Hematopoietic multipotent progenitor cell treated with erythropoietin and hydrocortisone succinate and interleukin-3 and kit ligand, for 17 days (in vitro differentiated cells): ENCODE measurements at places on chromosomes 7 and 10.

DNA sequence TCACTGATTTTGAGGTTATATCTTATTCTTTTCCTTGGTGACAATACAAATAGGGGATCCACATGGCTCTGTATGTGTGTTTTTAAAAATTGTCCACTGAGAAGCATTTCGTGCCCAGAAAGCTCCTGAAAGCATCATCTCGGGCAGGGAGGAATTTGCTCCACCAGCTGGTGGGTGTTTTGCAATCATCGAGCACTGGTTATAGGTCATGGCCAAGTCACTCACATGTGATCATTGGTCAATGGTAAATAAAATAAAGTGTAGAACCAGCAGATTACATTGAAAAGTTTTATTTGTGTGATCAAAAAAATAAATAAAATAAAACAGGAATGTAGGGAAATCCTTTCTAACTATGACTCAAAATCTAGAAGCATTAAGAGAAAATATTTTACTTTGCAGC, 23.0 kb upstream of the SNX13 start:
- no peak for DNase-seq

GRCh38 chr10:118920206-118920605, 109.3 kb upstream of the NANOS1 start:
- DNase-seq = no peak

- no peak for DNase-seq
Observed at GRCh38 chr7:97015756-97016380, 8.8 kb downstream of the DLX5 start.

GRCh38 chr10:69466689-69467088, 15.4 kb downstream of the TSPAN15 start:
- DNase-seq = no peak

- no peak for DNase-seq
Observed at GRCh38 chr10:101993221-101993620, 62.8 kb downstream of the ARMH3 start.

DNA sequence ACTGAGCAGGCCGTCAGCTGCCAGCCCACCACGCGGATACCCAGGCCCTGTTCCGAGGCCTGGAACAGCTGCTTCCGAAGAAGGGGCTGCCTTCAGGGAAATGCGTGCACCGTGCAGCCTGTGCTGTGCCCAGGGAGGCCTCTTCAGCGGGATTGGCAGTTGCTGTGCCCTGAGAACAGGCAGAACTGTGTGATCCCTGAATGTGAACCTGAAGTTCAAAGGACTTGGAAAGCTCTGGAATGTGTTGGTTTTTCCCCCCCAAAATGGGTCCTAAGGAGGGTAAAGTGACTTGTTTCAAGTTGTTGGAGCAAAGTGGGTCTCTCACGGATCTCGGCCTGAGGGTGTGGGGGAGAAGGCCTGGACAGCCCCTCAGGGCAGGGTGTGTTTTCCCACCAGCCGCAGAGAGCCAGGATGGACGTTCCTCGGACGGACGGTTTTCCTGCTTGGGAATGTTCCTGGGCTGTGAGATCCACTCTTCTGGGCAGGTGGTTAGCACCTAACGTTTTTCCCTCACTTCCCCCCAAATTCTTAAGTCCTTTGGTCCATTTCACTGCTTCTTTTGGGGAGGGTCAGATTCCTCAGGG, 2.1 kb downstream of the SPRN start:
- DNase-seq = no peak

DNA sequence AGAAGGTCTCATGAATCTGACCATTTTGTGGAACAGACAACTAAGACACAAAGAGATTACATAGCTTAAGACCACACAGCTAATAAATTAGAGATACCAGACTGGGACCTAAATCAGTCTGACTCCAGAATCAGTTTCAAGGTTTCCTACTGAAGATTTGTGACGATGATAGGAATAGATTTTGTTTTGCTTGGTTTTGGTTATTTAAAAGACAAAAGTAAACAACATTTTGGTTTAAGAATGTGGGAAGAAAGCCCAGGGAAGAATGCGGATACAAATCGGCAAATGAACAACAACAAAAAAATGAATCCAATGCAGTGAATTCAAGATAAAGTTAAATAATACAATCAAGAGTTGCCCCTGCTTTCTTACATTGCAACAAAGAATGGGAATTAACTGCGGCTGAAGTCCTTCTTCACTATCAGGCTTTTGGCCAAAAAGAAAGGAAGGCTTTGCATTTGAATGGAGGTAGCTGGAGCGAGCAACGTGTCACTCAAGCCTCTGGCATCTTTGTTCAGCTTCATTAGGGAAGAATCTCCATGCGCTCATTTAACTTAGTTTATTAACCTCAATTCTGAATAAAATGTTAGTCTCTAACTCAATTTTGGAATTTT, 210.8 kb downstream of the ADAM12 start:
- no peak for DNase-seq

DNA sequence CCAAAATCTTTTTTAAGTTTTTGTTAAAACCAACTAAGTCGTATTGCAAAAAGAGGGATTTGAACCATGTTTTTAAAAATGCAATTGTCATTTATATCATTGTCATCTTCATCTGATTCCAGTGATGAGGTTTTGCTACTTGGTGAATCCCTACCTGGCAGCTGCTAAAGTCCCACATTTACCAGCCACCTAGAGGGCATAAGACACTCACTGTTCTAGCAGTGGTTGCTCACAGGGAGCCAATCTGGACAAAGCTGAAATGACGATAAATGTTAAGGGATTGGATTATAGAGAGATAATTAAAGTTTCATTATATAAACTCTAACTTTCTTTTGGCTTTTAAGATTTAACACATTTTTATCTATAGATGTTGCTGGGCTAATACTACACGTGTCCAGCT, 18.7 kb downstream of the KIFBP start:
- DNase-seq = no peak

GRCh38 chr7:113143486-113144257, 25.3 kb upstream of the SMIM30 start:
- no peak for DNase-seq

DNA sequence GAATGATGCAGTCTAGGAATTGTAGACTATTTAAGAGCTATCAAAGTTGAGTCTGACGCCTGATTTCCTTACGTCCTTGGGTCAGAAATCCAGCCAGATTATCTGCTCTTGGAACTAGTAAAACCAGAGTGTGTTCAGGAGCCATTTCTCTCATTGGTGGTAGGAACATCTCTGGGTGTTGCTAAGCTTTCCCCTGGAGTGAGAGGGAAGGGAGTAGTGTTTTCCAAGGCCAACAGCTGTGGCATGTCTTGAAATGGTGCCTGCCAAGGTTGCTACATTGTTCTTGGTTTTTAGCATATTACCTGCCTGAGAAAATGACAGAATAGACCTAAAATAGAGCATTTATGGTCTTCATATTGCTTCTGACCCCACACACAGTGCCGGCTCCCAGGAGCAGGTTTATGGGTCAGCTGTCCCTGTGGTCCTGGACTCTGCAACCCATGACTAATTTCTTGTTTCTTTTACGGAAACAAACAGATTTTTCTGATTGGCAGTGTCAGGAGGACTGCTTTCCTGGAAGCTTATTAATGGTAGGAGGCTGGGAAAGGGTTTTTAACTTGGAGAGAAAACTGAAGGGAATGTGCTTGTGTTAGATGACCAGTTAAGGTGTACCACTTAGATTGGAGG, 17.5 kb downstream of the GBF1 start:
- DNase-seq = no peak

DNA sequence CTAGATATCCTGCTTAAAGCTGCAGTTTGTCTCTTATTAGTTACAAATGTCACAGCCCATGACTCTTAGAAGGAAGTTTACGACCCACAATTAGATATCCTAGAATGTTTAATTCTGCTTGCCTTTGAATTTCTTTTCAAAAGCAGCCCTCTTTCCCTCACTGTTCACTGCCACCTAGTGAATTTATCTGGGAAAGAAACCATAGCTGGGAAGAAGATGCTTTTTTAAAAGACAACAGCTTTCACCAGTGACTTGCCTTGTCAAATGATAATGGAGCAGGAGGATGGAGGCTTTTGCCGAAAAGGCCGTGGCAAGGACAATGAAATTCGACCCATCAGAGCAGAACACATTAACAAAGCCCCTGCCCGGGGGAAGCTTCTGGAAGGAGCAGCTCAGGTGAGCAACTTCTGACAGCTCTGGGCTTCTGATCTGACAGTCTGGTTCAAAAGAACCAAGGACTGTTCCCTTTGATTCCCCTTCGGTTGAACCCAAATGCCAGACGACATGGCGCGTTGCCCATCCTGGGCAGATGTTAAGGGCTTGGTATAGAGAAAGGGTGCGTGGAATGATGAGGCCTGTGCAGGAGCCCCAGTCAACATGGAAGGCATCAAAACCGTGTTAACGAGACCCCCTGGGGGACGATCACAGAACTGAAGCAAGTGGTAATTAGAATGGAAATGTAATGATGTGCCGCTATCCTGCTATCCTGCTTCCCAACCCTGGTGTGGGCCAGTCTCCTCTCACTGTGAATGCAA, 236.8 kb downstream of the FRMD4A start:
- DNase-seq = no peak

DNA sequence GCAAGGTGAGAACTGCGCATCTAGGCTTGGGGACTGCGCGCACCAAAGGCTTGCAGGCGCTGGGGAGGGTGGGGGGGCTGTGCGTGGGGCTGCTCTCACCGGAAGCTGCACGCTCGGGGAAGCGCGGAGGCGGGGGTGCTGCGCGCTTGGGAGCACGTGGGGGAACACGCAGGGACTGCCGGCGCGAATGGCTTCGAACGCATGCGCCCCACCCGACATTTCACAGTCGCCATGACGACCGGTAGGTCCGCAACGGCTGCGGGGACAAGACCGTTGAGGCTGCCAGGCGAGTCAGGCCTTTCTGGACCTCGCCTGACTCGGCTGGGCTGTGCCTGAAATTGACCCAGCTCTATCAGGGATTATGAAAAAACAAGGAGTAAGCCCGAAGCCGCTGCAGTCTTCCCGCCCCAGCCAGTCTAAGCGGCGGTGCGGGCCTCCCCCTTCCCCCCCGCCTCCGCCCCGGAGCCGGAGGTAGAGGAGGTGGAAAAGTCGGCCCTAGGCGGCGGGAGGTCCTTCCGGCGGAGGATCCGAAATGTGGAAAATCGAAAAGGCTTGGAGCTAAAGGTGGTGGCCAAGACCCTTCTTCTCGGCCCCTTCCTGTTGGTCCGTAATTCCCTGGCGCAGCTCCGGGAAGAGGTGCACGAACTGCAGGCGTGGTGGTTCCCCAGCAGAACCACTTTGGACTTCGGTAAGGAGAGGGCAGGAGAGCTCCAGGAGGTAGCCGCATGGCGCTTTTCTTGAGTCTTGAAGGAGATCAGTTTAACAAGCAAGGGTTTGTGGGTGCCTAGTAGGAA, 34.9 kb upstream of the STEAP1 start:
- DNase-seq = no peak

GRCh38 chr7:7639421-7639820, 1.1 kb upstream of the UMAD1 start:
- no peak for DNase-seq

- DNase-seq = no peak
Observed at GRCh38 chr7:18400275-18400674, 95.3 kb upstream of the HDAC9 start.

DNA sequence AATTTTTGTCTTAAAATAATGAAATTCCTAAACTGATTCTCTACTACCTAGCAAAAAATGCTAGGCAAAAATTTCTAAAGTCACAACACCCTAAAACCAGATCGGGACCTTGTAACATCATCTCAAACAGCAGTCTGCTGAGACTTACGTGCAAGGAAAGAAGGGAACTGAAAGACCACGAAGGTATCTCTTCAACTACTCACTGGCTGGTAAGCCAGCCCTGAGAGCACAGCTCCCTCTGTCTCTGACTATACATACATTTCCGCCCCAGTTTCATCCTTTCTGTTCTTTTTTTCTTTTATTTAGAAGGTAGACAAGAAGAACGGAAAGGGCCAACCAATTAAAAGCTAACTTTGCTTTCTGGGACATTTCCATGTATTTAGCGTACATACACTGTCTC, 15.6 kb downstream of the SORCS1 start:
- DNase-seq = no peak

DNA sequence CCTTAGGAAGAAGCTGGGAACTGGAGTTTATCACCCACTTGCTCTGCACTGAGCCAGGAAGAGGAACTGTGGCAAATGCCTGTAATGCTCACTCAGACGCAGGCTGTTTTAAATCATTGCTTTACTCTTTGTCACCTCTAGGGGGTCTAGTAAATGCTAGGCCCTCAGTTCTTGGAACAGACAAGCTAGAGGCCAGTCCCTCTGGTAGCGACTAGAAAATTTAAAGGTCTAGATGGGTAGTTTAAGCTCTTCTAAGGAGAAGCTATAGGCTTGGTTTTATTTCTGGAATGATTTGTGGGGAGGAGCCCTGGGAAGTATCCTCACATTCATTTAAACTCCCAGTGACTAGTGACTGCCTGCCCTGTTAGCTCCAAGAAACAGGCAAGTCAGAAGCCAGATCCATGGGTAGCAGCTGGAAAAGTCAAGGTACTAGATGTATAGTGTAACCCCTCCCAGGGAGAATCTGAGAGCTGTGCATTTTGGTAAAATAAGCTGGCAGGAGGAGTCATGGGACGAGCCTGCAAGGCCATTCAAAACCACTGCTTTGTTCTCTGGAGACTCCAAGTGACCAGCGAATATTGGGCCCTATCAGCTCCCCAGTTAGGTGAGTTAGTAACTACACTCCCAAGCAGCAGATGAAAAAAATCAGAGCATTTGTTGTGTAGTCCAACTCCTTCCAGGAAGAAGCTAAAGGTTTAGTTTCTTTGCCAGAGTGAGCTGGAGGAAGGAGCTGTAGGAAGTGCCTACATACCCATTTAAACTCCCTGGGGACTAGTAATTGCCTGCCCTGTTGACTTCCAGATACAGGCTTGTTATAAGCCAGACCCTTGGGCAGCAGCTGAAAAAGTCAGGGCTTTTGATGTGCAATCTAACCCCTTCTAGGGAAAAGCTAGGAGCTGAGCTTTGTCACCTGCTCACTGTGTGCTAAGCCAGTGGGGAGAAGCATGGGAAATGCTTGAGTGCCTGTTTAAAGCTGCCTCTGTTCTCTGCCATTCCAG, 68.9 kb downstream of the DYNC1I1 start:
- no peak for DNase-seq

DNA sequence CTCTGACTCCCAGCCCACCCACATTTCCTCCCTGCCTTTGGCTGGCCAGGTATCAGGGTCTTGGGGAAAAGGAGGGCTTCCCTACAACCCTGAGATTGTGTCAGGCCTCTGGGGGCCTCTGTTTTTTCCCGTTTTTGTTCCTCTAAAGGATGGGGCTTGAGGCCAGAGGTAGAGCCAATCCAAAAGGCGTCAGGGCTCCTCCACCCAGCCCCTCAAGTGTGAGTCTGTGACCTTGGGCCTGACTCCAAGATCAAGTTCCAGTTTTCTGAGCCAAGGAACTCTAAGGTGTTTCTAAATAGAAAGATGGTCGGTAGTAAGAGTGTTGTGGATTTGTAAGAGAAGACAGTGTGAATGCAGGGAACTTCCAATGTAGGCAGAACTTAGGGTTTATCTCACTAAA, 6.6 kb downstream of the EEPD1 start:
- DNase-seq = no peak

DNA sequence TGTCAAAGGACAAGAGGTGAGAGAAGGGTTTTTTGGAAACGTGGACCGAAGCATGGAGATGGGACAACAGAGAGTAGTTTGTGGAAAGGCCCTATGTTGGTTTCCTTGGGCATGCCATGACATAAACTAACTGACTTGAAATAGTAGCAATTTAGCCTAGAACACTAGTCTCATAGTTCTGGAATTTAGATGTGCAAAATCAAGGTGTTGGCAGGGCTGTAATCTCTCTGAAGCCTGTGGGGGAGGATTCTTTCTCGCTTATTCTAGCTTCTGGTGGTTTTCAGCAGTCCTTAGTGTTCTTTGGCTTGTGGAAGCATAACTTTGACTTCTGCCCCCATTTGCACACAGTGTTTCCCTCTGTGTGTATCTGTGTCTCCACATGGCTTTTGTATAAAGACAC, 283.4 kb downstream of the GFRA1 start:
- no peak for DNase-seq
